GM13976 (cell line): ENCODE measurements at places on chromosomes 7 and 10.

GRCh38 chr10:121978511-121978910 is 3.5 kb upstream of the NSMCE4A start:
- no peak for DNase-seq

- DNase-seq = no peak
Observed at GRCh38 chr7:18387191-18387735, 108.3 kb upstream of the HDAC9 start.

GRCh38 chr7:137981668-137982067 is 20.2 kb downstream of the CREB3L2 start:
- DNase-seq = peak; percentile 66

DNA sequence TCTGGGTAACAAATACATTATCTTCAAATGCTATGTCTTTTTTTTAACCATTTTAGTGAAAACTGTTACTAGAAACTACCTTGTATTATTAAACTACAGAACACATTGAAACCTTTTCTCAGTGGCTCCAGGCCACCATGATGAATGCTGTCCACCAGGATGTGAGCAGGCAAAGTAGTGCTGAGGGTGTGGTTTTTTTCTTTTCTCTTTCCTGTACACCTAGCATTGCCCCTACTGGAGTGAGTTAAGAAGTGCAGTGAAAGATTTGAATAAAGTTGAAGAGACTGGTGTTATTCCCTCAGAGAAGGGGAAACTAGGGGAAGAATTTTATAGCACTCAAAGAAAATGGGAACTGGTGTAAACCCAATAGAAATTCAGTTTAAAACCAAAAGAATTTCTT is 120.0 kb upstream of the SAMD8 start:
- DNase-seq = peak; percentile 34

DNA sequence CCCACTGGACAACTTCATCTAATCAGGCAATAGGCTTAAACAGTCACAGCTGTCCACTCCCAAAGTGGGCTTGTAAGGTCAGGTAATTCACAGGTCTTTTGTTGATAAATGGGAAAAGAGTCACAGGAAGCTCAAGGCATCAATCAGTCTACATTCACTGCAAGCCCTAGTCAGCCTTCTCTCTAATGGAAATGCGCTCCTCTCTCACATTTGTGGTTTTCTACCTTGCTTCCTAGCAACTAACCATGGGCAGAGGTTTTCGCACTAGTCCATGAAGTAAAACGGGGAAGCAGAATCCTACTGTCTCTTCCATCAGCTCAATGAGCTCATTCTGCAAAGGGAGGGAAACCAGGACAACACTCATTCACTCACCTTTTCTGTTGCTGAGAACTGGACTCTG is 53.5 kb upstream of the APBB1IP start:
- no peak for DNase-seq

DNA sequence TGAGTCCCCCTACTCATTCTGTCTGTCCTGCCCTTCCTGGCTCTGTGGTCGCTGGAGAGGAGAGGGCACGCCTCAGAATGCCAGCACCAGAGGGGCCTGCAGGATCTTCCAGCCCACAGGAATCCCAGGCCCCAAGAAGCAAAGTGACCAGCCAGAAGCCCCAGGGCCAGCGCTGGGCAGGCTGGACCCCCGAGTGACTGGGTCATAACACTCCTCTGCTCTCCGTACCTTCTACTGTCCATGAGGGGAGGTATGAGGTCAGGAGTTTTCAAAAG is 102.6 kb upstream of the GPR26 start:
- no peak for DNase-seq

GRCh38 chr10:98646998-98647917 is 200.5 kb upstream of the HPS1 start:
- no peak for DNase-seq

GRCh38 chr10:97543025-97543546 is 29.5 kb upstream of the ANKRD2 start:
- no peak for DNase-seq

- DNase-seq = peak; percentile 8
Observed at GRCh38 chr10:49600781-49601400, 9.2 kb upstream of the SLC18A3 start.

DNA sequence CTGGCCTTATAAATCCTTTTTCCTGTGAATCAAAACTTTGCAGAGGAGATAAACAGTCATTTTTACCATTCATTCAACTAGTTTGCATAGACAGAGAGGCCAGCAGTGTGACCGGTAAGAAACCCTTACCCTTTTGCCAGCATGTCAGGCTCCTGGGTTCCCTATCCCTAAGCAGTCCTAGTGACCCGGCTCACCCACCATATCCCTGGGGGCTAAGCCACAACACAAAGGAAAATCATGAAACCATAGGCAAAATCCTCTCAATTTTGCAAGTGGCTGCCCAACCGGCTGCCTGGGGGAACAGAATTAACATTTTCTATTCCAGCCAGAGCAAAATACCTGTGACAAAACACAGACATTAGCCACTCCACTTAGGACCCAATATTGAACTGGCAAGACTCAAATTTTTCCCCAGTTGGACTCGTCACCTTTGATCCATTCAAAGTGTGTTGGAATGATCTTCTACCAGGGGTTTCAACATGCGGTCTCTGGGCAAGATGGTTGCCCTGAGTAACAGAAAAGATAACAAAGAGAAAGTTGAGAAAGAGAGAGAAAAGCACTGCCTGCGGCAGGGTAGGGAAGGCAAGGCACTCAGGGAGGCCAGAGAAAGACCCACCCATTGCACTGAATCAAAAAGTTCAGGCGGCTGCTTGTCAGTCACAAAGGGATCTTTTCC is 174.8 kb upstream of the NAMPT start:
- DNase-seq = no peak

DNA sequence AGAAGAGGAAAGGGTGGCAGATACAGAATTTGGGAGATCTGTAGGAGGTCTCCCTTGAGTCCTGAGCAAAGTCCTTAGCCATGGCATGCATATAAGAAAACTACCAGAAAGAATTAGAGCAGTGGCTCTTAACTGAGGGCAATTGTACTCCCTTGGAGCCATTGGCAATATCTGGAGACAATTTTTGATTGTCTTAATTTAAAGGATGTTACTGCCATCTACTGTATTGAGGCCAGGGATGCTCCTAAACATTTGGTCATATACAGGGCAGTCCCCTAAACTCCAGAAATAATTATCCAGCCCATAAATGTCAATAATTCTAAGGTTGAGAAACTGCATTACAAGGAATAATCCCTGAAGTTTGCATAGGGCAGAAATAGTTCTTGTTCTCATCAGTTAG is 136.4 kb upstream of the ODAD2 start:
- DNase-seq = no peak

DNA sequence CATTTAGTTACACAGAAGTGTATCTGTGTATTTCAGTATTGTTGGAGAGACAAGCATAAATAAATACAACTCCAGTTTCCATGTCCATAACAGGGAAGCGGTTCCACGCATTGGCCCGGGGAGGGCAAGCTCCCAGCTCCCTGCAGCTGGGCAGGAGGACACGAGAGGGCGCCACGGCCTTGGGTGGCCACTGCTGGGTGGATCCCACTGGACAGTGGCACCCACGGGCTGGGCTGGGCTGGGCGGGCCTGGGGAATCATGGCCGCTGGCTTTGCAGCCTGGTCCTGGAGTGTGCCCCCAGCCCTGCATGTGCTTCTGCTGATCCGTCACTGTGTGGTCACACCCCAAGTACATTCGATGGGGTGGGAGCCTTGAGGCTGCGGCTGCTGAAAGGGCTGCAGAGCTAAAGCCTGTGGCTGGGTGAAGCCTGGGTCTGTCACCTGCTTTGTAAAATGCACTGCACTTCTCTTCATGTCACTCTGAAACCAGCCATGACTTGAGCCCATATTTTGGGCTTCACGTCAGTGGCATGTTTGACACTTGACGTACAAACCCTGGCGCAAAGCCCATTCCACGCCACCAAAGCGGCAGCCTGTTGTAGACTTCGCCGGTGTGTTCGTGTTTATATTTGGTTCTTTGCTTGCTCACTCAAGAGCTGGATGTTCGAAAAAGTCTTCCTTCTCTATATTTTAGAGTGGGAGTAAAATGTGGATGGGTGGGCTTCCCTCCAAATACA is 27.5 kb downstream of the LRRC27 start:
- no peak for DNase-seq

DNA sequence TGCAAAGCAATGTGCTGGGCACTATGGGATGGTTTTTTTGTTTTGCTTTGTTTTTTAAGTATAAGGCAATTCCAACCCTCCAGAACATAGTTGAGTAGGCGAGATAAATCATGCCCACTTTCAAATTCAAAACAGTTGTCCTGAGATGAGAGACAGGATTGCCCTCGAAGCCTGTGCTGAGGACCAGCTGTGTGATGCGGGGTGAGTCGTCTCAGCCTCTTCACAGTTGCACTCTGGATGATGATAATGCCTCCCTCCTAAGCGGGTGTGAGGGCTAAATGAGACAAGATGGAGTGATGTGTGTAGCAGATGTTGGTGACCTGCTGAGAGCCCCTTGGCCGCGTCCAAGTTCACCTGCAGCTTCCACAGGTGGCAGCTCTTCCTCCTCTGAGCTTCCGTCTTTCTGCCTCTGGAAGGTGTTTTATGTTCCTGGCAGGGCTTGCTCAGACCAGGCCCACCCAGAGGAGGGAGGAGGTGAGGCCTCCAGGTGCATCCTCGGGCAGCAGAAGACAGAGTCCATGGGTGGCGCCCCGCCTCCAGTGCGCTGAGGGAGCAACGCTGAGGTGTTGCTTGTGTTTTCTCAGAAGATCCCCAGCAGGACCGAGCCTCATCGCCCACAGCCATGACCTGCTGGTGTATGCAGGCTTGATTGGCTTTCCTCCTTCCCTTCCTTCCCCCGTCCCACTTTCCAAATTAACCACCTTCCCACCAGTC is 30.6 kb downstream of the ECHDC3 start:
- DNase-seq = peak; percentile 9

GRCh38 chr7:142523821-142524460 is 225.3 kb upstream of the PRSS1 start:
- no peak for DNase-seq

- DNase-seq = no peak
Observed at GRCh38 chr7:37728747-37729146, 45.2 kb downstream of the GPR141 start.

DNA sequence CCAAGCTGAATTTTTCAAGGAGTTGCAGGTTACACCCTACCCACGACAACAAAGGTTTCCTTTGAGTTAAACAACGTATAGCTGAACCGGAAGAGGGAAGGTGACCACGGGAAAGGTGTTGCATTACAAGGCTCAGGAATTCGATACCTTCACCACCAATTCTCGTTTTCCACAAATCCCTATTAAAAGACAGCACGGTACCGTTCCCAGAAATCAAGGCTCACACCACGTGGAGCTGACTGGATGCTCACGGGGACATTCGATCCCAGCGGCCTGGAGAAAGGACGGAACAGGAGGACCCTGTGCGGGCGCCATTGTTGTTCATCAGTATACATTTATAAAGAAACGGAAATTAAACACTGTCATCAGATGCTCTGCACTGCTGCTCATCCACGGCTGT is 56.4 kb downstream of the CTBP2 start:
- DNase-seq = no peak

GRCh38 chr10:102627291-102627735 is 17.0 kb upstream of the TRIM8 start:
- DNase-seq = no peak

GRCh38 chr10:78599122-78599853 is 469.5 kb upstream of the ZMIZ1 start:
- DNase-seq = no peak

GRCh38 chr10:128069351-128070051 is 56.7 kb downstream of the MKI67 start:
- DNase-seq = peak; percentile 85

- DNase-seq = peak; percentile 76
Observed at GRCh38 chr10:101297901-101298486, 56.0 kb upstream of the BTRC start.

DNA sequence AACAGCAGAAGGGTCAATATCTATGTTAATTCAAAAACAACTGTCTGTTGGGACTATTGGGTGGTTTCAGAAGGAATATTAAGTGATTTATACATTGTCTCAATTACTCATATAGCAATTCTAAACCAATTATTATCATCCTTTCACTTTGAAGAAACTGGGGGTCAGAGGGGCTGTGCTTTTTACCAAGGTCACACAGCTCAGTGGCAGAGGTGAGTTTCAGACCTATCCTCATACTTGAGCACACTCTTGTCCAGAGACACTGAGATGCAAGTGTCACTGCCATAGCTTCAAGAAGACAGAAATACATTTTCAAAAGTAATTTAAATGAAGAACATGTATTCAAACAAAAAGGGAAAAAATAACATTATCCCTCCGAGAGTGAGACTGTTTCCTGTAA is 195.3 kb downstream of the ARL4A start:
- no peak for DNase-seq

DNA sequence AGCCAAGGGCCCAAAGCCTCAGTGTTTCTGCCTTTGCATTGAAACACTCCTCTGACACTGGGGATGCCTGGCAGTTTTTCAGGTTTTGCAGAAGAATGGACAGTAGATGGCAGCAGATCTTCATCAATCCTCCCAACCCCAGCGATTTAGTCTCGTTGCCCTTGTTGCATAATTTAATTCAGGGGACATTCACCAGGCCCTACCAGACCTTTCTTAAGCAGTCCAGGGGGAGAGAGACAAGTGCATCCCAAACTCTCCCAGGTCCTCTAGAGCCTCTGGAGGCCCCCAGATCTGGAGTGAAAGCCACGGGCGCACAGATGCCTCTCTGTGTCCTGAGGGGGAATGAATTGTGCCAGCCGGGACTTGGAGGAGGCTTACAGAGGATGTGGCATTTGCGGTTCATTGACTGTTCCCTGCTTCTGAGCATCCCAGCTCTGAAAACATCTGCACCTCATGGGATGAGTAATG is 29.6 kb downstream of the MINDY4 start:
- peak; percentile 76 for DNase-seq

GRCh38 chr10:130232166-130233034 is 96.2 kb downstream of the GLRX3 start:
- DNase-seq = no peak

DNA sequence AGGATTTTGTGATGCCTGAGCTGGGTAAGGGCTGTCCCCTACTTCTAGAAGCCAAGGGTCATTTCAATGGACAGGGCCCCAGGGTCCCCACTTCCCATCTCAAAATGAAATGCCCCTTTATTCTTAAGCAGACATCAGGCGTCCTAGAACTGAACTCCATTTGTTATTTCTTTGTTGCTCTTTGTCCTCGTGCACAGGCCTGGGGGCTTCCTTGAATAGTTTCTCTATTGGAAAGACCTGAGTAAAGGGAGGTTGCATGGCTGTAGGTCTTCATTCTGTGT is 311.4 kb upstream of the ZNF32 start:
- DNase-seq = no peak

DNA sequence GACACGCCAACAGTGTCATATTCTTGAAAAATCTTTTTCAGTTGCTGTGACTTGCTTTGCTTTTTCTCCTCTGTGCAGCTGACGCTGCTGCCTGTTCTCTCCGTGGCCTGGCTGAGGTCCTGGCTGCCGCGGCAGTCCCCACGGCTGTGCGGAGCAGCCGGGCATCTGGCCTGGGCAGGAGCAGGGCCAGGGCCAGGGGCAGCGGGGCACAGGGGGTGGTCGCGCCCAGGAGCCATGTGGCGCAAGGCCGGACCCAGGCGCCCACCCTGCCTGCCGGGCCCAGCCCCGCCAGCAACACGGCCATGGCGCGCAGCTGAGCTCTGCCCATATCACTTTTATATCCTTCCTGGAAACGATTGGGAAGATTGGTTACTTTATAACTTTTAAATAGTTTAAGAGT is 109.4 kb upstream of the ACBD5 start:
- no peak for DNase-seq
